ENCODE measurements at places on chromosomes 3 and 15.

GRCh38 chr3:65401359-65402305 is 637.1 kb downstream of the MAGI1 start:
- DNase-seq, result no peak

DNA sequence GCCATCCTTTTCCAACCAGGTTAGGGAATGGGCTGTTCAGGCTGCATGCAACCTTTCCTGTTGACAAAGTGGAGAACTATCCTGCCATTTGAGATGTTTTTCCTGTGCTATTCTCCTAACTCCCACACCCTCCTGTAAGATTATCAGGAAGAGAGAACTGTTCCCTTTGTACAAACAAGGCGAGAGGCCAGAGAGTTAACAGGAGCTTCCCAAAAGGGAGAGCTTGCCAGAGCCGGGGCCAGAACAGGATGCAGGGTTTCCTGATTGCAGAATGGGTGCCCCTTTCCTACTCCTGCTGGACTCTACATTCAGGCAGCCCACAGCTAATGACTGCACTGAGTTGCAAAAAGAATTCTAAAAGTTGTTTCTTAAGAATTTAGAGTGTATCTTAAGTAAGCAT is 17.1 kb downstream of the PML start:
- peak; percentile 52 for DNase-seq

- no peak for DNase-seq
Observed at GRCh38 chr3:65858749-65859148, 180.0 kb downstream of the MAGI1 start.

DNA sequence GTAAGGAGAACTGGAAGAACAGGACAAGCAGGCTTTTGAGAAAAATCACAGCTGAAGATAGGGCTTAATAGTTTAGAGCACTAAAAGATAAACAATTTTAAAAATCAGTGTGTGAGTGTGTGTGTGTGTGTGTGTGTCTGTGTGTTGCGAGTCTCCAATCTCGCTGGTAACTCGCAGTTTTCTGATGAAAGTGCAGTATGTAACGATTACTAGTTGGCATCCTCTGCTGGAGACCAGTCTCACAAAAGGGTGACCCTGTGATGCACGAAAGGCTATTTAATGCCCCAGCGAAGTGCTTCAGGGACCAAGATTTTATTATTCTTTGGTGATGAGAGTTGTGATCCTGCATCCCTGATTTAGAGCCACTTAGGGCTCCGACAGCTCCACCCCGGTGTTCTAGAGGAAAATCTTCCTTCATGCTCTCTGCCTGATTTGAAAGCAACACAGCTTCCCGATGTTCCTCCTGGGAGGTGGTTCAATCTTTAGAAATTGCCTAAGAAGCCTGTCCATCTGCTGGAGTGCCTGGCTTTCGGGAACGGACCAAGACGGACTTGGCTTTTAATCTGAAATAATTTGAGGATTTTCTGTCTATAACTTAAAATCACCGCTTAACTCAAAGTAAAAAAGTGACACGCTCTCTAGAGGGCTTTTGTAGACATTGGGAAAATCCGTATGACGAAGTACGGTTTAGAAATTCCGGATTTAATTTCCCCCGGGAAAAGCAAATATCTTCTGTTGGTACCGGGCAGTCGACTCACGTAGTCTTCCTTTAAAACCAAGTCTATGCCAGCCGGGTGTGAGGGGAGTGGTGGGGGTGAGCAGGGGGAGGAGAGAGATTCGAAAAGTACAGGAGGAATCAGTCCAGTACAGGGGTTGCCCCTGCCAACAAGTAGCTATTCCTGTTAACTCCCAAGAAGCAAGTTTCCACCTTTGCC is 1.1 kb upstream of the ALCAM start:
- DNase-seq, result peak; percentile 68

DNA sequence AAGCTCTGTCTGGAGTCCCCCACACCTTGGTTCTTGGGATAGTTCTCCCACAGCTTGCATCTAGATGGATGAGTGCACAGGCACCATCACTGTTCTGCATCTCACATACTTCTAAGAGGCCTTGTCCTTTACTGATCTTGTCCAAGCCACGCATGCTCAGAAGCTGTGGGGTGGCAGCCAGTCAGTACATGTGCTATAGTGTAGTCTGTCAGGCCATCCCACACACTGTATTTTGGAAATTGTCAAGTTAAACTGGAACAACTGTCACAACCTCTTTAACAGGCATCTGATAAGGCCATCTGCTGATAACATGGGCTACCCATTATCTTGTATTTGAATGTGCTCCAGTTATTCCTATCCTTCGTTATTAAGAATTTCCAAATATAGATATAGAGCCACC is 296.5 kb upstream of the AZI2 start:
- no peak for DNase-seq

GRCh38 chr3:108133048-108133369 is 42.2 kb upstream of the CD47 start:
- DNase-seq, result no peak

DNA sequence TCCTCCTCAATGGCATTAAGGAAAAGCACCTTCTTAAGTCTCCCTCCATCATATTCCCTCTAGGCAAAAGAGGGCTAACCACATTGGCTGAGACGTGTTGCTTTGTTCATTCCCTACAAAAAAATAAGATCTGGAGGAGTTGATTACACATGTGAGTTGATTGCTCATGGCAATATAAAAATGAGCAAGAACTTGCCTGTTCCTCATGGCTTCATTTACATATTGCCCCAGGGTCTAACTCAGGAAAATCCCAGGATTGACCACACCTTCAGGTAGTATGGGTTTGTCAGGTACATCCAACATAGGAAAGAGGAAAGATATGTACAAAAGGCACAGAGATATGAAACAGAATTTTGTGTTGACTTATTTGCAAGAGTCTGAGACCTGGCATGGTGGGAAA is 35.5 kb downstream of the NFKBIZ start:
- DNase-seq, result no peak

DNA sequence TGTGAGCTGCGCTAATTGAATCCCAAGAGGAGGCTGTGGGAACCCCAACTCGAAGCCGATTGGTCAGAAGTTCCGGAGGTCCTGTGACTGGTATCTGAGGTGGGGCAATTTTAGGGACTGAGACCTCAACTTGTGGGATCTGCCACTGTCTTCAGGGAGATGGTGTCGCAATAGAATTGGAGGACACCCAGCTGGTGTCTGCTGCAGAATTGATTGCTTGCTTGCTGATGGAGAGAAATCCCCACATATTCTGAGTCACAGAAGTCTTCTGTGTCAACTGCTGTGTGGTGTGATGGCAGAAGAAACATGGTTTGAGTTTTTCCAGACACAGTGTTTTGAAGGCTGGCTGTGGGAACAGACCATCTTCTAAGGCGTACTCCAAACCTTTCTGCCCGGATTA is 99.7 kb upstream of the PLXNA1 start:
- peak; percentile 59 for DNase-seq

- no peak for DNase-seq
Observed at GRCh38 chr15:81049835-81050234, 49.1 kb downstream of the TLNRD1 start.

DNA sequence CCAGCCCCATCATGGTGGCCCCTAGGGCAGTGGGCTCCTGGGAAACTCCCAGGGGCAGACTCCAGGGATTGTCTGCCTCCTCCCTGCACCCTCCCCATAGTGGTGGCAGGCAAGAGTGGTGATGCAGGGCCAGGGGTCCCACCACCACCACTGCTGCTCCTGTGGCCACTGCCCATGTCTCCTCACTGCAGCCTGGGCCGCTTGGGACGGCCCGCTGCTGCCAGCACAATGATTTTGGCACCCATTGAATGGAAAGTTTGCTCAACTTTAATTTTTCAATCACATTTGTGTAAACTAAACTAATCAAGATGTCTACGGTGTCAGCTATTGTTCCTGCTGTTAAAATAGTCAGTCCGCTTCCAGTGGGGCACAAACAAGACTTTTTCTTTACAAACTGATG is 92.1 kb upstream of the TNFSF10 start:
- DNase-seq, result no peak

DNA sequence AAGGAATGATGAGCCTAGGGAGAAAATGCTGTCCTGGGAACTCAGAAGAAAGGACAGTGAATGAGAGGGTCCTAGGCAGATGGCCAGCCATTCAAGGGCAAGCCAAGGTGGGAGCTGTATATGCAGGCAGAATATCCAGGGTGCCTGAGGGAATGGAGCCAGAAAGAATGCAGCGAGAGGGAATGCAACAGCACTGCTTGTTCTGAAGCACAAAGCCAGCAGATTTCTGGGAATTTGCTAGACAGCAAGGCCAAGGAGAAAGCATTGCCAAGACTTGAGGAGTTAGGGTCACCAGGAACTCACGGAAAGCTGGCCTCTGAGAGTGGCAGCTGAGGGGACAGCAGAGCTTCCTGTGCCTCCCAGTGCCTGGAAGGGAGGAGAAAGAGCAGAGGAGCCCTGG is 200.6 kb downstream of the MYRIP start:
- no peak for DNase-seq

- peak; percentile 24 for DNase-seq
Observed at GRCh38 chr3:128307029-128307633, 153.8 kb downstream of the EEFSEC start.

- DNase-seq, result no peak
Observed at GRCh38 chr3:32395496-32395895, 3.8 kb downstream of the CMTM7 start.

- DNase-seq, result no peak
Observed at GRCh38 chr3:179016979-179017670, 54.5 kb downstream of the ZMAT3 start.

GRCh38 chr15:91853948-91854638 is 585 bp downstream of the SLCO3A1 start:
- DNase-seq, result peak; percentile 25

DNA sequence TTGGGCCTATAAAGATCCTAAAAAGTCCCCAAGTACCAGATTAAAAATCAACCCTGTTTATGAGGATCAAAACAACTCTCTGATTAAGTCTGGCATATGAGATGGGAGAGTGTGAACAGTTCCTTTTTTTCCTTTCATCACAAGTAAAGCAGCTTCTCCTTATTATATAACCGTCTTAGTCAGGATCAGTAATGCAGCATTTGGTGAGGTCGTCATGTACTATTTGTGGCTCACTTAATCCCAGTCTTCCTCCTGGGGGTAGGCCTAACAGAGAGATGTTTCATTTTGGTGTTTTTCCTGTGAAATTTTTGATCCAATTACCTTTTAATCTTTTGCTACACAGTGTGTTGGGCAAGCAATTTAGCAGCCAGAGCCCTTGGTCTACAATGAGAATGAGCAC is 333.1 kb upstream of the KCNMB2 start:
- DNase-seq, result peak; percentile 58

GRCh38 chr3:90032980-90033641 is 925.7 kb downstream of the EPHA3 start:
- no peak for DNase-seq

All from EH (cell line).